ENCODE measurements at places on chromosomes 11 and 22.

DNA sequence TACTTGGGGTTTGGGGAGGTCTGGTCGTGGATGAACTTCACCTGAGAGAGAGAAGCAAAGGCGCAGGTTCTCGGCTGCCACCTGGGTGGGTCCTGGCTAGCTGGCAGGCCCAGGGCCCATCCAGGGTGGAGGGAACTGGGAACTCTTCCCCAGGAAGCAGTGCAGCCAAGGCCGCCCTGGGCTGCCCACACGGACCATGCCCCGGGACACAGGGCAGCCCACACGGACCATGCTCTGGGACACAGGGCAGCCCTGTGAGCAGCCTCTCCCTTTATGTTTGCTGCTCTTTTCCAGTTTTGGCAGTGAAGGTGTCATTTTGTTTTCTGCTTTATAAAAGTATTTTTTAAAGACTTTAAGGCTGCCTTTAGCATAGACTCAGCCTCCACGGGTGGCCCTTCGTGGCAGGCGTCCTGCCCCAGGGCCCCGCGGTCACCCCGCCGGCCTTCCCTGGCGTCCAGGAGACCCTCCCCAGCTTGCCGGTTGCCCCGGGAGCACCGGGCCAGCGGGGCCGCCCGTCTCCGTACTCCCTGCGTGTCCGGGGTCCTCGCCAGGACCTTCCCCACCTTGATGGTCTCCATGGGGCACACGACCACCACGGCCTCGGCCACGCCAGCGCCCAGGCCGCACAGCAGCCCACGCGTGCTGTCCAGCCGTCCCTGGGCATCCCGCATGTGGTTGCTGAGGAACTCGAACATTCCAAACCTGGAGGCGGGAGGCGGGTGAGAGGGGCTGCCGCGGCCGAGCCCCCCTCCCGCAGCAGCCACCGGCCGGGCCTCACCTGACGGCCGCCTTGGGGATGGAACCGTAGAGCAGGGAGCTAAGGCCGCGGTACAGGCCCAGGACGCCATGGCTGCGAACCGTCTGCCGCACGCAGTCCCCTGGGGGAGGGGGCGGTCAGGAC lies 1.1 kb downstream of the SLC25A1 start:
- no peak for DNase-seq

GRCh38 chr11:12130180-12130980 lies 20.0 kb downstream of the MICAL2 start:
- DNase-seq, result no peak

DNA sequence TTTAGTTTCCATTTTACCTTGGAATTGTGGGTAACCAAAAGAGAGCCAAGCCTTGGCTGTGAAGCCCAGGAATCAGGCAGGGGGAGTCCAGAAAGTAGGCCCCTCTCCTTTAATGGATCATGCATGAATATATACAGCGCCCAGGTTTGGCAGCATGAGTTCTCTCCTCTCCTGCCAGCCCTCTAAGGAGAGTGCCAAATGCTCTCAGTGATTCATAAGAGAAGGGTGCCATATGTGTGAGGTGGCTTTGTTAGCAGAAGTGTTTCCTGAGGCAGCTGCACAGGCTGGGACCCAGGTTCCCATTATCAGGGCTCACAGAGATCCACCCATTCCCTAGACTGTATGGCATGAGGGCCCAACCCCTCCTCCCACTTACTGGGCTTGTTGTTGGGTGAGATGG lies 52.3 kb upstream of the SCUBE2 start:
- peak; percentile 23 for DNase-seq

DNA sequence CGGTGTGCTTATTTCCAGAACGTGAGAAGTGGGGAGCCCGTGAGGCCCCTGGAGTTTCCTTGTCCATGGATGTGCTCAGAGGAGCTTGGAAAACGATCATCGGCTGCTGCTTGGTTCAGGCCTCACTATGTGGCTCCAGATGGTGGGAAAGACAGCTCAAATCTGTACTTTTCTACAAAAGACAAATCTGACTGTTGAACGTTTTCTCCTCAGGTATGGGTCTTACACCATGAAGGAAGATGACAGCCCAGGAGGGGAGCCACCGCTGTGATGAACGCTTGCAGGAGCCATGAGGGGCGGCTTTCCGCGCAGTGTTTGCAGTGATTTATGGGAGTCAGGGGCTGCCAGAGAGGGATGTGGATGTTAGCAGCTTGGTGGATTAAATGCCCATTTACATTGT lies 109.4 kb upstream of the E2F8 start:
- DNase-seq, result no peak

GRCh38 chr22:43852573-43853327 lies 9.6 kb downstream of the SULT4A1 start:
- DNase-seq, result no peak

DNA sequence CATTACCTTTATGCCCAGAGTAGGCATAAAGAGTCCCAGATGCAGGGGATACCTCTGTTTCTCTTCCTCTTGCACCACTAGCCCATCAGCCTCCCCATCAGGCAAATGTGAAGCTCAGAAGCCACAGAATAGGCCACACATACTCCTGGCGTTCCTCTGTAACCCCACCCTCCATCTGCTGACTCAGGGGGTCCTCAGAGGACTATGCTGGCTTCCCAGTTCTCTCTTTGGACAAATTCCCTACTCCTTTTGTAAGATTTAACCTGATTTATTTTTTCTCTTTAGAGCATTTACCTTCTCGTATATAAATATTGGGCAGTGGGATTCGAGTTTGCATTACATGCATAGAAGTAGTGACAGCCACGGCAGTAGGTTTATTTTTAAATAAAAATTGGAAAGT lies 262.3 kb upstream of the CADM1 start:
- DNase-seq, result no peak

- DNase-seq, result no peak
Measured at GRCh38 chr22:38213319-38213989, 11.7 kb downstream of the MAFF start.

DNA sequence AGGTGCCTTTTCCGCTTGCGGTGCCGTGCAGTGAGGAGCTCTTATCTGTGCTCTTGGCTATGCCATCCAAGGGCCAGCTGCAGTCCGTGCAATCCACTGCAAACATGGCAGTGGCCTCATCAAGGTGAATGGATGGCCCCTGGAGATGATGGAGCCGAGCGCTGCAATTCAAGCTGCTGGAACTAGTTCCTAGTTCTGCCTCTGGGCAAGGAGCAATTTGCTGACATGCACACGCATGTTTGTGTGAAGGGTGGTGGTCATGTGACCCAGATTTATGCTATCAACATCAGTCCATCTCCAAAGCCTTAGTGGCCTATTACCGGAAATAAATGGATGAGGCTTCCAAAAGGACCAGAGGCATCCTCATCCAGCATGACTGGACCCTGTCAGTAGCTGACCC lies 3.1 kb upstream of the EHD1 start:
- DNase-seq, result no peak

DNA sequence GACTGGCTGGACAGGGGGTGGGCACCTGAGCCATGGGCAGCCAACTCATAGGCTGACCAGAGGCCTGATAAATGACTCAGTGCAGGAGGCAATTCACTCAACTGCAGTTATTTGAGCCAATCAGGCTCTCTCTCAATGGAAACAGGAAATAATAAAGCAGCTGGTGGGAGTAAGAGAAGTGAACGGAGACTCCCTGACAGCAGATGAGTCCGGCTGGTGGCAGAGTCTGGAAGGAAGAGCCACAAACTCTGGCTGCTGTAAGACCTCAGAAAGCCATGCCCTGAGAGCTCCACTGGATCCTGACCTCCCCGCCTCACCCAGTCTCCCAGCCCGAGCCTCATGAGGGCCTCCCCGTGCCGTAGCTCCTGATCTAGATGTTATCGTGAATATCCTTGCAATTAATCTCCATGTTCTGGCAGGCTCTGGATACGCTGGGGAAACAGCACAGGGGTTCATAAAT lies 69.8 kb downstream of the TRIM29 start:
- DNase-seq, result peak; percentile 33

DNA sequence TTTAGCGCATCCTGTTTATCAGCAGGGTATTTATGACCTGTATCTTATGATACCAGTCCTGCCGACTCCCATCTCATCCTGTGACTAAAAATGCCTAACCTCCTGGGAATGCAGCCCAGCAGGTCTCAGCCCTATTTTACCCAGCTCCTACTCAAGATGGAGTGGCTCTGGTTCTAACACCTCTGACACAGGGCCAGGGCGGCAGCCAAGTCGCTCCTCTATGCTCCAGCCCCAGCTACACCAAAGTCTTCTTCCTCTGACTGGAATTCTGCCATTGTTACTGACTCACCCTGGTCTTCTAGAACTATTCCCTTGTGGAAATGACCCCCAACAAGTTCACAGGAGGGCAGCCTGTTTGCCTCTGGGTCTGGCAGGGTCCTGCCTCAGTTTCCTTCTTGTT lies 7.9 kb upstream of the C1QTNF6 start:
- DNase-seq, result no peak

GRCh38 chr22:46462726-46463371 lies 74.6 kb downstream of the CELSR1 start:
- peak; percentile 88 for DNase-seq

DNA sequence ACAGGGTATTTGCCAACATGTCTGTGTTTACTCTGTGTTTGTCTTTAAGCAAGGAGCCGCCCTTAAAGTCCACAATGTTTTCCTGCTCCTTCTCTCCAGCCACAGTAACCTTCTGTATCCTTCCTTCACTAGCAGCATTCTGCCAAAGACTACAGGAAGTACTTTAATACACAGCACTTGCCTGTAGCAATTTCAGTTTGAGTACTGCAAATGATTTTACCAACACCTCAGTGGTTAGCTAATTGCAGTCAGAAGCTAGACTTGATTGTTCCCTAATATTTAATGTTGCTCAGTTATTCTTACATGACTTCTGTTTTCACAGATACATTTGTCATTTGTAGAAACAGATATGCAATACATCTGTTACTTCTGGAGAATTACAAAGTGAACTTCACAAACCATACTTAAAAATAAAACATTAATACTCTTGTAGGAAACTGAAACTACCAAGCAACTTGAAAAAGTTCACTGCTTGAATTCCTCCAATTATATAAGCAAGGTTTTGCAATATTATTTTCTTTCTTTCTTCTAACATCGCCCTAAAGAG lies 69.1 kb downstream of the FCHSD2 start:
- DNase-seq, result no peak
